ENCODE measurements at places on chromosomes 2 and 18.

DNA sequence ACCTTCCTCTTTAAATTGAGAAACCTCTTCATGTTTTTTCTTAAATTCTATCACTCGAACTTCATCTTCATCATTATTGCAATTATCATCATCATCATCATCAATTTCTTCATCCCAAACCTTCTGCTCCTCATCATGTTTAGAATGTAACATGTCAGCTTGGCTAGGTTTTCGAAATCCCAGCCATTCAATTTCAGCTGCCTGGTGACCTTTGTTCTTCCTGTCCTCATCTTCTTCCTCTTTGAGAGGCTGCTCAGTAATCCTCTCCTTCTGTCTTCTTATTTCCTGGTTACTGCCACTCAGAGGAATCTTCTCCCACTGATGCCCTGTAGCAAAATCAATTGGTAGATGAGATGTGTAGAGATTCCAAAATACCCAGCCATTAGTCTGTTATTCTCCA is 4.2 kb downstream of the ERMN start:
- no peak for DNase-seq

- no peak for DNase-seq
These were observed 39.0 kb upstream of the LBH start for GRCh38 chr2:30192314-30192713.

DNA sequence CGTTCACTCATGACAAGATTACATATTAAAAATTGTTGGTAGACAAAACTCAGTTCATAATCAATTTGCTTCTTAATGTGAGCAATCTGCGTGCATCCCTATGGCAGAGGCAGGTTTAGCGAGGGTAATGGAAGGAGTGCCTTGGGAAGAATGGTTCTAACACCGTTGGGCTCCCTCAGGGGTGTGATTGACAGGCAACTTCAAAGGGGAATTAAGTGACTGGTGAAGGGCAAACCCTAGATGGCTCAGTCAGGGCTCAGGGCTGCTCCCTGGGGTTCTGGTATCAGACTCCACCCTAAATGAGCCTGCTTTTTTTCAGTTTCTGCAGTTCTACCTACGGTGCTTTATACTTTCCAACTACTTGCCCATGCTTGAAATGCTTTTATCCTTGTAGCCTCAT is 419.5 kb upstream of the CELF4 start:
- DNase-seq, result no peak

DNA sequence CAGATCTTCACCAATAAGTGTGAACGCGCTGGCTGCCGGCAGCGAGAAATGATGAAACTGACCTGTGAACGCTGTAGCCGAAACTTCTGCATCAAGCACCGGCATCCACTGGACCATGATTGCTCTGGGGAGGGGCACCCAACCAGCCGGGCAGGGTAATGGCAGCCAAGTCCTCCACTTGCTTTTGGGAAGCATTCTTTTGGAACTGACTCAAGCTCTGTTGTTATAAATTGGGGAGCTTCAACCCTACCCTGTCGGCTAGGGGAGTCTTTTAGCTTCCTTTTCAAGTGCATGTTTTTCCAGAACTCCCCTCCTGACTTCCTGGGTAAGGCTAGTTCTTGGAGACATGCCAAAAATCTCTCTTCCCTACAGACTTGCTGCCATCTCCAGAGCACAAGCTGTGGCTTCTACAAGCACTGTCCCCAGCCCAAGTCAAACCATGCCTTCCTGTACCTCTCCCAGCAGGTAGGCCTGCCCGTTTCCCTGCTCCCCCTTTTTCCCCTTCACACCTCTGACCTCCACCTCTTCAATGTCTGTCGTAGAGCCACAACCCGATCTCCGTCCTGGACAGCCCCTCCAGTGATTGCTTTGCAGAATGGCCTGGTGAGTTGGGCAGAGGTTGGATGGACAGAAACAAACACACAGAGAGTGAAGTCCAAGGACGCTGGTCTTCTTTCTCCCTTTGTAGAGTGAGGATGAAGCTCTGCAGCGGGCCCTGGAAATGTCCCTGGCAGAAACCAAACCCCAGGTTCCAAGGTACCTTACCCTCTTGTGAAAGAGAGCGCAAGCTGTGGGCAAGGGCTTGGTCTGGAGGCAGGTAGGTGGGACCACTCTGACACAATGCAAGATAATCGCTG is 1.5 kb downstream of the ZFAND2B start:
- DNase-seq, result no peak

DNA sequence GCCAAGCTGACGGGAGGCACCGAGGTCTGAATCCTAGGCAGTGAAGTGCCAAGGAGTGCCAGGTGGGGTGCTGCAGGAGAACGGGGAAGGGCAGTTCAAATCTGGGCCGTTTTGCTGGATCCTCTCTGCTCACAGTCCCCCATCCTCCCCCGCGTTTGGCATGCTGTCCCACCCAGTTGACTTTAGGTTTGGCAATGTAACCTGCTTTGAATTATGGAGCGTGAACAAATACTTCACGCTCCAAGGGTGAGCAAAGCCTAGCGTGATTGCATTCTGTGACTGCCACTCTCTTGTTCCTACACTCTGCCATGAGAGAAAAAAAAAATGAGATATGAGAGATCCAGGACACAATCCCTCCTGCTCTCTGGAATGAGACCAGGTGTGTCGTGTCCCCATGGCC is 381.9 kb downstream of the ZNF516 start:
- DNase-seq, result no peak

DNA sequence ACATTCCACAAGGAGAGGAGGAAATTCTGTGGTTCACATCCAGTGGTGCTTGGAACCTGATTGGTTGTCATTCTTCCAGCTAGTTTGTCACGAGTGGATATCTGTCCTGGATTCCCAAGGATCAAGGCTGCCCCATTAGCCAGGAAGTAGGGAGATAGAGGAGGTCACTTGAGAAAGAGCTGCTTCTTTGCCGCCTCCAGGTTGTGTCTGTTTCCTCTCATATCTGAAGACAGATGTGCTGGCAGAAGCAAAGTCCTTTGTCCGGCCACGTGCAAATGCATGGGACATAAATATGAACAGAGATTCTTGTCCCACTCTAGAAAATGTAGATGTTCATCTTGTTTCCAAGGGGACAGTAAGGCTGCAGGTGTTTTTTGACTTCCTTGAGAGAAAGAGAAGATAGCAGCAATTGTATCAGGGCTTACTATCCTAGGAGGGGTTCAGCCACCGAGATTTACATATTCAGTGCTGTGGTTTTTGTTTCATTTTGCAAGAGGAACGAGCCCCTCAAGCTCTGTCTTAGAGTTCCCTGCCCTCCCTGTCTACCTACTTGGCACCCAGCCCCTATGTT is 174.4 kb downstream of the RPIA start:
- DNase-seq, result no peak

DNA sequence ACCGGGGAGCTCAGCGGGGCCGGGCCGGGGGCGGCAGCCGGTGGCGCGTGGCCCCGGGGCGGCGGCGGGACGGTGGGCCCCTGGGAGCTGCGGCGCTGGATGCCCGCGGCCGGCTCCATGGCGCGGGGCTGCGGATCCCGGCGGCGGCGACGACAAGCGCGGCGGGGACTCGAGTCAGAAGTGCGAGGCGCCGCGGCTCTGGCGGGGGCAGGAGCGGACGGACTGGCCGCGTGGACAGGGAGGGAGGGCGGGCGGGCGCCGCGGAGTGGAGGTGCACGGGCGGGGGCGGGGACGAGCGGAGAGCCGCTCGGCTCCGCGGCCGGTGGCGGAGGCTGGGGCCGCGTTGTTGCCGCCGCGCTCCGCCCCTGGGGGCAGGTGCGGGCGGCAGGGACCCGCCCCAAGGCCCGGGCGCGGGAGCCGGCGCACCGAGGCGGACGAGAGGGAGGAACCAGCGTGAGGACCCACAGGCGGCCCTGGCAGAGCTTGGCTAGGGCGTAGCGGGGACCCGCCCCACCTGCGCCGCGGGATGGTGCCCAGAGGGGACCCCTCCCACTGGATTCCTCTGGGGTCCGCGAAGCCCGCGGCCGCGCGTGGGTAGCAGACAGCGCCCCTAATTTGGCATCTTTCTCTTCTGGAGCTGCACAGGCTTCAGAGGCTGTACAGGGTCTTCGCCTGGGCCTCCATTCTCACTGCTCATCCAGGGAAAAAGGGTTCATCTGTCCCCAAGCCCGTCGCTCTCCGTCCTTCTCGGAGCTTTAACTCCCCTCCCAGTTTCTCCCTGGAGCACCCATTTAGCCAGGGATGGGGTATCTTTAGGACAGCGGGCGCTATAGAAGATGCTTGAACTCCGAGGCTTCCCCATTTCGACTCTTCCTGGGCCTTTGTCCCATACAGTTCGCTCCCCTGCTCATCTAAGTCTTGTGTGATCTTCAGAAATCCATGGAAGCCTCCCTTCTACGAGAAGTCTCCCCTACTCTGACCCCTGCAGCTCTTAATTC is at the start of gene TMEM163:
TSS of gene TMEM163 (minus strand) at position 184 of the 998 bp plus-strand sequence.
- DNase-seq, result peak; percentile 66

GRCh38 chr2:84846741-84847142 is 34.1 kb downstream of the TRABD2A start:
- no peak for DNase-seq

DNA sequence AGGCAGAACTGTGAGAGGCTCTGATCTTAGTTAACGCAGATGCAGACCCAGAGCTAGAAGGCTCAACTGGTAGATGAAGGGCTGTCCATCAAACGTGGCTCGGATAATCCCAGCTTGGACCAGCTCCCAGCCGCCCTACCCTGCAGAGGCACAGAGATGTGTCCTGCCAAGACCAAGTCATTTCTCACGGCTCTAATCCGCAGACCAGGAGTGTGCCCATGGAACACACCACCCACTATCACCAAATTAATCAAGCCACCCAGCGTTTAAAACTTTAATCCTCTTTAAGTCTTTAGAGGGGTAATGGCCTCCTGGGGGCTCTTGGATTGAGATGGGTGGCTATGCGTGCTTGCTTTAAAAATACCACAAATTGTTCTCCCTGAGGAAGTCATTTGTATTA is 17.5 kb downstream of the LYPD1 start:
- DNase-seq, result no peak

GRCh38 chr2:29433128-29433527 is 317.9 kb downstream of the CLIP4 start:
- no peak for DNase-seq

GRCh38 chr2:190105554-190105953 is 43.0 kb upstream of the MSTN start:
- no peak for DNase-seq

DNA sequence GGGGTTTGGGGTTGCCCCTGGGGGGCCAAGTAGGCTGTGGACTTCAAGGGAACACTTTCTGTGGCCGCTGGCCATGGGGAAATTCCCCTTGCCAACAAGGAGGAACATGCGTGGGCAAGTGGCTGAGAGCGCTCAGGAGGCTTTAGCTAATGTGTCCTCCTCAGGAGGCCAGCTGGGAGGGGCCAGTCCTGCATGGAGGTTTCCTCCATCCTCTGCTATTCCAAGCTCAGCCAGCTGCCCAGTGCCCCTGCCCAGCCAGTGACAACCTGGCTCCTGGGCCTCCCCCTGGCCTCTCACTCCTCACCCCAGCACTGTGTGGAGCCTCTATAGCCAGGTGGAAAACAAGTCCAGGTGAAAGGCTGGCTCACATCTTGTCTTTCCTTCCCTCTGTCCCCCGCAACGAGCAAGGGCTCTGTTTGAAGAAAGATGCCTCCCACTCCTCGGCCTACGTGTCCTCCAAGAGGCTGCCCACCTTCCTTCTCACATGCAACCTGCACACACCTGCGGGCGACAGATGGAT is 64.4 kb upstream of the DAPL1 start:
- no peak for DNase-seq

DNA sequence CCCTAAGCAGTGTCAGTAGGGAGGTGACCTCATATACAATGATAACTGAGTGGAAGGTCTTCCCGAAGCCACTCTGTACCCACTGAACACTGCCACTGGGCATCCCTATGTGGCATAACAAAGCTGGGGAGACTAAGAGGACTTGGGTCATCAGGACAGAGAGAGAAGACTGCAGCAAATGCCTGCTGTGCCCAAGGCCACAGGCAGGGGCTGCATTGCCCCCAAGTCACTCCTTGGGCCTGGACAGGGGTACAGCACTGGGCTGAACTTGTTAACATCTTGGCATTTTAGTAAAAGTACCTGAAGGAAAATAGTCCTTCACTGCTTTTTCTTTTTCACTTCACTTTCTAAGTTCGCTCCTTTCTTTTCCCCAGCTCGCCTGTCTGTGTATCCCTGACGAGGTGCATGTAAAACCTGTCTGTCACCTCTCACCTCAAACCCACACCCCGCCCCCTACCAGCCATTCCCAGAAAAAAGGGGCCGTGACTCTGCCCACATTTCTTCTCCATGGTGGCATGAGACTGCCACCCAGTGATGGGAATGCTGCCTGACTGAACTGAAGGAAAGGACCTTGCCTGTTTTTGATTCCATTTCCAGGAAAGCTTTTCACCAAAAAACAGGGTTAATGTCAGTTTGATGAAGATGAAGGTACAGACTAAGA is 62.9 kb downstream of the MTHFD2 start:
- peak; percentile 4 for DNase-seq

DNA sequence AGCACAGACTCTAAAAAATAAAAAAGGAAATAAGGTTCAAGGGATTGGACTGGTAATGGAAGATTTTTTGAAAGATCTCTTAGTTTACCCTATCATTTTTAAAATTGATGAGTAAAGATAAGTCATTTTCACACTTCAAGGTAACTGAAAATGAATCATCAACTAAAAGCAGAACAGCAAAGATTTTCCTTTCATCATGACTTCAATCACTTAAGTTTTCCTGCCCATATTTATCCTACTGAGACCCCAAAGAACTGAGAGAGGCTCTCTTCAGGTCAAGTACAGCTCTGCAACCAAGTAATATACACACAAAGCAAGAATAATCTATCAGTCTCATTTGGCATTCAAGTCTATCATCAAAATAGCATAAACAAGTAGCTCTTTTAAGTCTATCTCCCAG is 540.7 kb downstream of the METTL4 start:
- no peak for DNase-seq

- no peak for DNase-seq
These were observed 138.9 kb upstream of the NABP1 start for GRCh38 chr2:191539068-191539467.

GRCh38 chr2:43085929-43086328 is 140.5 kb downstream of the ZFP36L2 start:
- DNase-seq, result no peak

DNA sequence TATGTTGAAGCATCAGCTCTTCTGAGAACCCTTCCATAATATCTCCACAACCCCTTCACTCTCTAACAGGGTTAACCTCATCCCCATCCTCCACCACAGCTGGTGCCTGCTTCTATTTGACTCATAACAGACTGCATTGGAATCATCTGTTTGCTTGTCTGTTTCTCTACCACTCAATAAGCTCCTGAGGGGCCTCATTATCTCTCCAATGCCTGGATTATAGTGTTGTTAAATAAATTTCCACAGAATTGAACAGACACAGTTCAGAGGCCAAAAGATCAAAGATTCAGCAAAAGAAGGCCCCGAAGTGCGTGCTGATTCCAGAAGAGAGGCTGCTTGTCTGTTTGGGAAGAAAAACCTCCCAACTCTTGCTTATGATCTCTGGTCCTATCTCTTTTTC is 33.7 kb upstream of the FAM98A start:
- no peak for DNase-seq

DNA sequence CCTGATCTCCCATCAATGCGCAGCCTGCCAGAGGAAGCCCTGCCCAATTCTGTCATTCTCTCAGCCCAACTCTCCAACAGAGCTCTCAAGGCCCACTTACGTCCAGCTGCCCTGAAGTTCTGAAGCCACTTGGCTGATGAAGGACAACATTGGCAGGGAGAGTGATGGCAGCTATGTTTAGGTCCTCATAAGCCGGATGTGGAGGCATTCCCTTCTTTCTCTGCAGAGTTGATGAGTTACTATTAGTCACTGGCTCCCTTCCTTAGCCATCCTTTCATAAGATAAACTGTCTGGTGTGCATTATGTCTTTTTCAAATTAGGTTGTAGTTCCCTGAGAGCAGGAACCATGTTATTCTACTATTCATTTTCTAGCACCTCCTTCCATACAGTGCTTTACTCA is 22.5 kb upstream of the TACR1 start:
- no peak for DNase-seq
